ENCODE measurements at places on chromosomes 4 and X.

DNA sequence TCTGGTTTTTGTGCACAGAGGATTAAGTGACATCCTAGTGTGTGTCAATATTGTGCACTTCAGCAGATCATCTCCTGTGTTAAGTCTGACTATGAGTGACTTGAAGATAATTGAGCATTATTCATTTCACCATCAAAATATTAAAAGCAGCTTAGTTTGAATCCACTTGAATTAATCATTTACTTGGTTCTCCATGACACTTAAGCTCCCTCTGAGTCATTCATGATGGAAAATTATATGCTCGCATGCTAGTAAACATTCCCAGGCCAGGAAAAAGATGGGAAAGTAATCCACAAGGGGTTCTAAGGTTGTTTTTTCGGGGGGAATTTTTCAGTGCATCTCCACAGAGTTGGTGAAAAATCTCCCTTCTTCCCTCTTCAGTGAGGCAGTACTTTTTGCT lies 97.2 kb upstream of the EOLA2 start:
- no peak for DNase-seq

GRCh38 chr4:55069248-55069647 lies 56.1 kb downstream of the KDR start:
- no peak for DNase-seq

GRCh38 chrX:3263681-3264126 lies 82.7 kb downstream of the MXRA5 start:
- no peak for DNase-seq

GRCh38 chr4:76108467-76109181 lies 34.1 kb downstream of the ART3 start:
- DNase-seq: no peak

GRCh38 chrX:150159537-150159936 lies 203.6 kb upstream of the MAMLD1 start:
- DNase-seq: no peak

DNA sequence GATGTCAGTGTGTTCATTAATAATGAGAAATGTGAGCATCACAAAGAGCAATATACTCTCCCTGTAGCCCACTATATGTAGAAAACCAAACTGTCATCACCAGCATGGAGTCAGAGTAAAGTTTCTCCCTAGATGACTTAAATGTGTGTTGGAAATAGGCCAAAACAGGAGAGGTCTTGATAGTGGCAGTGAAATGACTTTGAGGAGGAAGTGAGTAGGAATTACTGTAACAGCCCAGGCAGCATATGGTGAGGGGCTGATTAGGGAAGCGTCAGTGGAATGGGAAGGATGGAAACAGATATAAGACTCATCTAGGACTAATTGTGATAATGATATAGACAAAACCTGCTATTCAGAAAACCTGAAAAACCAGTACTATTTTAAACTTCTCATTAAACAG lies 83.9 kb downstream of the ATXN3L start:
- DNase-seq: no peak

DNA sequence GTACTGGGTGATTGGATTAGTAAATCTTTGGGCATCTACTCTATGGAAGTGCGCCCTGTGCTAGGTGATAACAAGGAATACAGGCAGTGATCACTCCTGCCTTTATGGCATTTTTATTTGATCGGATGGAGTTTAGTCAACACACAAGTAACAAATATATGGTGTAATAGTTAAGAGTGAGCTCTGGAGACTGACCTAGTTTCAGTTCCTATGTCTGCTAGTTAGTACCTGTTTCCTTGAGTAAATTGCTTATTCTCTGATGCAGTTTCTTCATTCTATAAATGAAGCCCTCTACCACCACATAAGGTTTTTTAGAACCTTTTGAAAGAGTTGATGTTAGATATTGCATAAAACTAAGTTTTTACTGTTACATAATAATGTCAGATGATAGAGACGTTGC lies 134.6 kb downstream of the KDM6A start:
- DNase-seq: no peak

- DNase-seq: no peak
Measured at GRCh38 chr4:1539859-1540600, 133.8 kb upstream of the NKX1-1 start.

- peak; percentile 39 for DNase-seq
Measured at GRCh38 chrX:110412971-110413726, 54.5 kb downstream of the RTL9 start.

GRCh38 chr4:75565481-75565880 lies 9.6 kb downstream of the ODAPH start:
- no peak for DNase-seq

GRCh38 chr4:87458913-87459312 lies 36.5 kb downstream of the NUDT9 start:
- no peak for DNase-seq

- DNase-seq: no peak
Measured at GRCh38 chr4:47930971-47931804, 16.8 kb upstream of the NFXL1 start.

- no peak for DNase-seq
Measured at GRCh38 chrX:108439426-108439942, at the start of gene COL4A5. Gene COL4A5, plus strand, starts transcription at chrX:108439838. Its CDS starts 288 bp downstream, at chrX:108440126.

DNA sequence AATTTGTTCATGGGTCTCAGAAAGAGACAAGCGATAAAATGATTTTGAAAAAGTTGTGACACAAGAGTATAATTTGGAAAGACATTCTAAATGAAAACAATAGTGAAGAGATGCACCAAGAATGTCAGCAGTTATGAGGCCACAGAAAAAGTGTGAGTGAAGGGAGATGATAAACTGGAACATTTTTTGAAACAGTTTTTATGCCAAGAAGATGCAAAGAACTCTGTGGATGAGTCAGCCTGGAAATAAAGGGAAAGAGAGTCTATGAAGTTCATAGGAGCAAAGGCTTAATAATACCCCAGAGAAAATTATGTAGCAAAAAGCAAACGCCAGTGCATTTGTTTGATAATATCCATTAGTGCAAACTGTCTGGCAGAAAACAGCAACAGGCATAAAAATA lies 188.4 kb upstream of the TBC1D9 start:
- no peak for DNase-seq

DNA sequence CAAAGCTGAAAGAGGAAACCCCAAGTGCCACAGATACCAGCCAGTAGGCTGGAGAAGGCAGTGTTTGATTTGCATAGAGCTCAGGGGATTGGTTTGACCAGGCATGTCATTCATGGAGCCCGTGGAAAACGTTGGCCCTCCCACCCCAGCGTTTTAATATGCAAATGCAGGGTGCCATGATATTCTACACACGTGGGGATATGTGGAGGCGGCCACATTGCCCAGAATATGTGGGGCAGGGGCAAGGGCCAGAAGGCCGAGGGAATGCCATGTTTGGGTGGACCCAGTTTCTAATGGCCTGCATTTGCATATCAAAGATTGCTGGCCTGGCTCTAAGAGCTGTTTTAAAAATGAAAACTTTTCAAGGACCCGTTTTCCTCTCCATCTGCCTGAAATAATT lies 71.1 kb downstream of the MAP9 start:
- no peak for DNase-seq

DNA sequence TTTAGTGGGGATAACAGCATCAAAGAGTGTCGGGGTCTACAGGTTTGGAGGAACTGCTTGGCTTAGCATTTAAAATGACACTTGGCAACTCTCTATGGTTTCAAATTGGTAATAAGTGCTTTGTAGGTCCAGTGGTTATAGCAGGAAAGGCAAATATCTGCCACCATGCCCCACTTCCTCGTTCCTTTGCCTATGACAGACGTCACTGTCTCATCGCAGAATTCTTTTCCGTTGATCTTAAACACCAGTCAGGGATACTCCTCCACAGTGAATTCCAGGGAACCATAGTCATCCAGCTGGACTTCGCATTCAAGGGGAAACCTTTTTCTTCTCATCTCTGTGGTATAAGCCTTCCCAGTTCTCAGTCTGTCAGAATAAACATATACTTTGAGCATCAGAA lies 319.1 kb downstream of the GPAT3 start:
- DNase-seq: no peak

DNA sequence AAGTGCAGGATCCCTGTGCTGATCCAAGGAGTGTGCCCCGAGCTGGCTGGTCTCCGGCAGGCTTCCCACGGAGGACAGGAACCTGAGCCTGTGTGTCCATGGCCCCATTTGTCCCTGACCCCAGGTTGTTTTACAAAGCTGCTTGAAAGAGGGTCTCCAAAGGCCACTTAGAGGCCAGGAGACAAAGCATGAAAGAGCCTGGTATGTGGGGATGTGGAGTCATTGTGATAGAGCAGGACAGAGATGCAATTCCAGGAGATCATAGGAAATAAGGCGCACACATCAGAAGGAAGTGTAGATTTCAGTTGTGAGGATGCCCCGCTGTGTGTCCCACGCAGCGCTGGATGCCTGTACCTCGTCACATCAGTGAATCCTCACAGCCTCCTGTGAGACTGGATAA lies 48.0 kb downstream of the TENM3 start:
- DNase-seq: no peak

DNA sequence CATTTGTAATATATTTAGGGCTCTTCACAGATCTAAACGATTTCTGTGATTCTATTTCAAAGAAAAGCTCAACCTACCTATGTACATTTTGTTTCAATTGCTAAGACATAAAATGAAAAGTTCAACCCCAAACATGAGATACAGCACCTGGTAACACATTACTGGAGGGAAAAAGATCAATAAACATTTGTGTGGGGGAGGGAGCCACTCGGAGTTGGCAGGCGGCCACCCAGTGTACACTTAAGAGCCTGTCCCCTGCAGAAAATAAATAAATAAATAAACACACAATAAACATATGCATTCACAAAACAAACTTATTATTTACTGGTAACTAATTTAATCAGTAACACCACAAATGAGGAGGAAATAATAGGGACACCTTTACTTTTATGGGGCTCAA lies 19.3 kb downstream of the PRSS48 start:
- DNase-seq: no peak

GRCh38 chrX:22674932-22675331 lies 324.8 kb upstream of the DDX53 start:
- DNase-seq: no peak

- no peak for DNase-seq
Measured at GRCh38 chrX:131068945-131069719, 11.0 kb downstream of the ARHGAP36 start.

GRCh38 chrX:137424679-137425078 lies 141.2 kb upstream of the ZIC3 start:
- DNase-seq: no peak

- no peak for DNase-seq
Measured at GRCh38 chrX:111646515-111646914, 34.5 kb upstream of the ALG13 start.

- DNase-seq: no peak
Measured at GRCh38 chr4:169147191-169147590, 123.6 kb downstream of the SH3RF1 start.

GRCh38 chrX:13131396-13132137 lies 87.1 kb upstream of the FAM9C start:
- DNase-seq: no peak

GRCh38 chrX:12701628-12702027 lies 89.6 kb upstream of the PRPS2 start:
- no peak for DNase-seq

DNA sequence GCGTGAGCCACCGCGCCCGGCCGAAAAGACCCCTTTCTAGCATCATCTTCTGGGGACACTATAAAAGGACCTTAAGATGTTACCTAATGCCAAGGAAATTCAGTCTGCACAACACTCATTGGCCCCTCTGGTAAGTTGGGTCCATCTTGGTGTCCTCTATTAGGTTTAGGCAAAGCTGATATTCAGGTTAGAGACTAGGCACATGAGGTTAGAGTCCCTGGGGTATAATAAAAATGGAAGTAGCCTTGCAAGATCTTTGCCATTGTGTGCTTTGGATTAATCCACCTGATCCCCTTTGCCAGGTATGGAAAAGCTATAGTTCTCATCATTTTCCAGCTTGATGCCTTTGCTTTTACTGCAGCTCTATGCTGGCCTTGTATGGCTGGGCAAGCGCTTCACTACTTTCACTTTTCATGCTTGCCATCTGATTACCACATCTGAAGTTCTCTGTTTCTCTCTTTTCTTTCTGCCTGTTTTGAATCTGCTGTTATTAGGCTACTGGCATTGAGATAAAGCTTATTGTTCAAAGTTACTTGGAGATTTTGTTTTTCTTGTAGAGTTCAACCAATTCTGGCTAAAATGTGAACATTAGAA lies 5.4 kb upstream of the ADH4 start:
- no peak for DNase-seq

DNA sequence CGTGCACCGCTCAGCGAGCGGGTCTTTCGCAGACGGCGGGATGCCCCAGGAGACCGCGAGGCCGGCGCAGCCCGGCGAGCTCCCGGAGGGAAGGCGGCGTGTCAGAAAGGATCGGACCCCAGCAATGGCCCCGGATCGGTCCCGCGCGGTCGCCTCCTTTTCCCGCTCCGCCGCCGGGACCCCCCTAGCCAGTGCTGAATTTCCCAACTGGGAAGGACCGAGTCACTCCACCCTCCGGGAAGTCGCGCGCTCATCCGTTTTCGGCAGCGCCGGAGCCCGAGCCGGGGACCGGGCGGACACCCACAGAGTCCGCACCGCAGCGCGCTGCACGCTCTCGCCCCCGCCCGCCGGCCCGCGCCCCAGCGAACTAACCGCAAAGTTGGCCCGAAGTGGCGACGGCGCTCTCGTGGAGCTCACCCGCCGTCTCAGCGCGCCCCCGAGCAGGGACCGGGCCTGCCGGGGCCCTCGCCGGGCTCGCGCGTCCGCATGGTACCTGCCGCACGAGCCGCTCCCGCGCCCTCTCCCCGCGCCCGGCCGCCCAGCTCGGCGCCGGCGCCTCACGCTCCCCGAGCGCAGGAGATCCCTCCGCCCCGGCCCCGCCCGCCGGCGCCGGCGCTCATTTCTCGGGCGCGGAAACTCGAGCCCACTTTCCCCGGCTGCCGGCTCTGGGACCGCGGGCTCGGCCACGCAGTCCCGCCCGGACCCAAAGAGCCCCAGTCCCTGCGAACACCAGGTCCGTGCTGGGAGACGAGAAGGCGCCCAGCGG lies at the start of gene FAT1:
TSS of gene FAT1 (minus strand) at position 565 of the 766 bp plus-strand sequence. CDS start 14,029 bp downstream, outside the sequence.
- no peak for DNase-seq

DNA sequence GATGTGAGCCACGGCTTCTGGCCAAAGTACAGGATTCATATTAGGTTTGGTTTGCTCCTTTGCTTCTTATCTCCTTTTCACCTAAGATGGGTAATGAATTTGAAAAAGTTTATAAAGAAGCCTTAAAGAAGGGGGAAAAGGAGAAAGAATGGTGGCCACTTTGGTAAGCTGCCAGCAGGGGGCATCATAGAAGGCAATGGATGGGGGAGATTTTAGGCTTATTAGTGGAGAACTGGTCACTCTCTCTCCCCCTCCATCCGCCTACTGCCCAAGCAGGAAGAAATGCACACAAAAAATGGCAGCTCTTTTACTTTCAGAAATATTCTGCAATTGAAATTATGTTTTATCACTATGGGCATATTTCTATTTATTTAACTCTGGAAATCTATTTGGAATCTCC lies 32.0 kb downstream of the SPARCL1 start:
- no peak for DNase-seq

GRCh38 chr4:75948822-75949444 lies 8.1 kb upstream of the NAAA start:
- DNase-seq: no peak
